ENCODE measurements at places on chromosomes 16 and 17. TPM values are rescaled to one million over a fixed set of nuclear protein-coding genes. Genes with fewer than 3 reads are reported as not detected.

Gene CA5A
- total RNA-seq: not detected

Gene TEX19
- not detected for total RNA-seq

Gene CMTM4
- total RNA-seq: 83.2 TPM

Gene C17orf67
- total RNA-seq: 0.64 TPM

Gene RSKR
- total RNA-seq: 6.6 TPM

Gene PDIA2
- total RNA-seq: not detected

Gene SMG6
- total RNA-seq: 13.4 TPM

Gene ZNF750
- total RNA-seq: 13.8 TPM

Gene NOMO2
- total RNA-seq: 111 TPM

Measured in bronchial epithelial cell (primary cell).